ENCODE measurements at places on chromosomes 3 and 15.

GRCh38 chr15:66389098-66389858, 2.6 kb downstream of the MAP2K1 start:
- no peak for DNase-seq

DNA sequence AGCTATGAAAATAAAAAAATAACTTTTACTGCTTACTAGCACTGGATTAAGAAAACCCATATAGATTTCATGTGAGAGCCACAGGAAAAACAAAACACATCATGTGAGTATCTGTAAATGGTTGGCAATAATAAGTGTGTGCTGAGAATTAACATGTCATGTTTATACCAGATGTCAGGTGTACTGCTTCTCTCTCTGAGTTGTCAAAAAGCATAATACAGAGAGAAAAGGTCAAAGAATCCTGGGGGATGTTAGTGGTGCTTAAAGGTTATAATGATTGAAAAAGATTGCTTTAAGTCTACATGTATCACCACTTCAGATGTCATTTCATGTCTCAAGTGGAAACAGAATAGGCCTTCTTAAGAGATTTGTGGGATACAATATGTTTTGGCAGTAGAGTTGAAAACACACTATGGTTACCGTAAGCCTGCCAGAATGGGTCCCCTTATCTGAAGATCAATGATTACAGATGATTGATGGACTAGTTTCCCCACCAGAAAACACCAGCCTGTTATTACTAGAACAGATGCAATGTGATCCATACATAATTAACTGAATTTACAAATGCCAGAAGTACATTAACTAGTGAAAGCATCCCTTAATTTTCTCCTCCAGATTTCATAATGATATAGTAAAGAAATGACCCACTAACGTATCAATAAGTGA, 204.1 kb downstream of the CNTN3 start:
- no peak for DNase-seq

- DNase-seq = peak; percentile 64
Observed at GRCh38 chr15:66803182-66803729, 101.2 kb downstream of the SMAD6 start.

GRCh38 chr3:187743195-187744141, 1.8 kb downstream of the BCL6 start:
- peak; percentile 42 for DNase-seq

DNA sequence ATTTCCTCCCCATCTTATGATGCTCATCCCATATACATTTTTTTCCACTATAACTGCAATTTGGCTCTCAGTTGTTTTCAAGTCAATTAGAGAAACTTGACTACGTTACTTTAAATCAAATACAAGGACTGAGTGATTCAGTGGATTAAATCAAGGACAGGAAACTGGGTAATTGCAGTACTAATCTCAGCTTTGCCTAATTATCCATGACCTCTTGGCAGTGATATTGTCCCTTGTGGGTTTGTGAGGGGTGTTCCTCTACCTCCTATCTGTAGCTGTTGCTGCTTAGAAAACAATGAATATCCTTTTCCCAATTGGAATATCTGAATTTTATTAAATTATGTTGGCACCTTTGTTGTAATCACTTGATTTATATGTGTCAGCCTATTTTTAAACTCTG, 79.4 kb downstream of the ZPLD1 start:
- no peak for DNase-seq

GRCh38 chr3:27358372-27358771, 10.8 kb downstream of the NEK10 start:
- DNase-seq = no peak

DNA sequence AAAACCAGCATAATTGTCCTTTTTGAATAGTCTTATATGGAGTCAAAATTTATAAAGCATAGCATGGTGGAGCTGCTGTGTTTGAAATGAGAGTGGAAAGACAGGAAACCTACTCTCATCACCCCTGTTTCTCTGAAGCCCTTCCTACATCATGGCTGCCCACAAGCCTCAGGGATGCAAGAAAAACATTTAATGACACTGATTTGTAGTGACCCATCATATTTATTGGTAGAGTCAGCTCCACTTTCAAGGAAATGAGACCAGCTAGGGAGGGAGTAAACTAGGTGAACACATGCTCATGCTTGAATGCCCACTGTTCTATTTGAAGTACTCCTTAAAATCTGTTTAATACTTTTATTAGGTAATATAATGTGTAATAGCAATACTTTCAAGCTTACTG, 494.3 kb upstream of the KCNMB2 start:
- DNase-seq = no peak

- DNase-seq = no peak
Observed at GRCh38 chr15:70422342-70422741, 324.6 kb upstream of the TLE3 start.

DNA sequence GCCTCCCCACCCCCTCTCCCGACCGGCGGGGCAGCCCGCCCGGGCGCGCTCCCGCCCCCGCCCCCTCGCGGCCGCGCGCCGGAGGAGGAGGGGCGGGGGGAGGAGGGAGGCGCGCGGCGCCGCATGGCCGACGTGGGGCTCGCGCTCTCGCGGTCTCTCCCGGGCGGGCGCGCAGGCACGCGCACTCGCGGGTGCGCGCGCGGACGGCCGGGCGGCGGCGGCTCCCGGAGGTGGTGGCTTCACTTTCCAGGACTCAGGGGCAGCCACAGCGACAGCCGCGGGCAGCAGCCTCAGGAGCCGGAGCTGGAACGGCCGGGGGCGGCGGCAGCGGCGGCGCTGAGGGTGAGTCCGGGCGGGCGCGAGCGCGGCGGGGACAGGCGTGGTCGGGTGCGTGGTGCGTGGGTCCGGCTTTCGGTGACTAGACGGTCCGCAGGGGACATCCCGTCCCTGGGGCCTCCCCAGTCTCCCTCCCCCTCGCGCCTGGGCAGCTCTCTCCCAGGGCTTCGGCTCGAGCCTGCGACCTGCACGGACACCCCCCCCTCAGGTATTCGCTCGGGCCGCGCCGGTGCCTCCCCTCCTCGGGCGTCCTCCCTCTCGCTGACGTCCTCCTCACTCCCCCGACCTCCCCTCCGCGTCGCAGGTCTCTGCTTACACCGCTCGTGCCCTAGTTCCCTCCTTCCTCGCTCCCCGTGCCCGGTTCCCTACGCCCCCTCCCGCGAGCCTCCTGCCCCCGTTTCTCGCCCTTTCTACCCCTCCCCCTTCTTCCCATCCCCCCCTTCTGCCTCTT, at the start of gene UBE2E2:
Gene UBE2E2, plus strand, starts transcription at position 407 of the 787 bp plus-strand sequence.
- DNase-seq = peak; percentile 79

GRCh38 chr3:112685420-112685819, 44.5 kb upstream of the CCDC80 start:
- no peak for DNase-seq

- no peak for DNase-seq
Observed at GRCh38 chr15:42681119-42681518, 55.8 kb downstream of the CDAN1 start.

GRCh38 chr15:57476533-57476975, 100.2 kb downstream of the CGNL1 start:
- no peak for DNase-seq

DNA sequence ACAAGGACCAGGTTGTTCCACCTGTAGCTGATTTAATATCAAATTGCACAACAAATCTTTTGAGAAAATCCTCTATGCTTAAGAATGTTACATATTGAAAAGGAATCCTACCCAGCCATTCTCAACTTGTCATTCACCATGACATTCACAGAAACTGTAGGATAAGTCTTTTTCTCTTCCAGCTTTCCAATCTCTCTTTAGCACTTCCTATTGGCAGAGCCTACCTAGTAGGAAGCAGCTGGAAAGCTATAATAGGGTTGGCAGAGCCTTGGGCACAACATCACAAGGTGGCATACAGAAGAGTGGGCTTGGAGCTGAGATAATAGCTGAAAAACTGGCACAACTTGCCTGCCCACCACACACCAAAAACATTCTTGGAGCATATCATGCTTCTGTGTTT, 67.3 kb upstream of the NUDT16 start:
- DNase-seq = no peak

GRCh38 chr15:40763801-40764628, at the start of gene GCHFR:
Gene GCHFR (plus strand): TSS chr15:40764068. CDS start chr15:40764181, 113 bp downstream.
- DNase-seq = peak; percentile 71

GRCh38 chr15:89486726-89487050, 9.7 kb downstream of the RHCG start:
- no peak for DNase-seq

- DNase-seq = no peak
Observed at GRCh38 chr3:15050405-15051092, 14.6 kb downstream of the MRPS25 start.
